NAMALWA (cell line): ENCODE measurements at places on chromosomes 2 and 18.

- DNase-seq: no peak
Observed at GRCh38 chr2:158484892-158485556, 28.3 kb downstream of the PKP4 start.

- DNase-seq: no peak
Observed at GRCh38 chr2:100755441-100755840, 64.5 kb upstream of the NPAS2 start.

- DNase-seq: no peak
Observed at GRCh38 chr18:37341473-37342086, 224.0 kb downstream of the CELF4 start.

DNA sequence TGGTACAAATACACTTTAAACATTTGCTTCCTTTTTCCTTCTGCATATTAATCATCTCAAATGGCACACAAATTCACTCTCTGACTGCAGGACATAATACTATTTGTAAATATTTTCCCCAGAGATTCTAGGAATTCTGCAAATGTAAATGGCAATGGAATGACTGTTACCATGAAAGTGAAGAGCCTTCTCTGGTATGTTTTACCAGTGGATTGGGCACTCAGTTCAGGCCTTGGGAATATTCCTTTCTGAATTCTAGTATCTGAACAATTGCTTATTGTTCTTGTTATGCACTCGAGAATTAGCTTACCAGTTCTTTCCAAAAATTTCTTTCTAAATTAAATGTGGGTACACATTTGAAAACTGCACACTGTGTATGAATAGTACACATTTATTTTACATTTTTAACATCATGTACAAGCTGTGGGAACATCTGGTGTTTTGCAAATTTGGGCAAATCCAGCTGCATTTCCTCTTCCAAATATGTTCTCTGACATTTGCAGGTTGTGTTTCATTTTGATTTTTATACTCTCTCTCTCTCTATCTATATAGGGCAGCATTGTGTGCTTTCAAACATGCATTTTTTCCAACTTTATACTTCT is 289.1 kb downstream of the NBAS start:
- no peak for DNase-seq

GRCh38 chr2:121034551-121034950 is 250.5 kb downstream of the TFCP2L1 start:
- no peak for DNase-seq

- no peak for DNase-seq
Observed at GRCh38 chr2:3263487-3263886, 114.1 kb downstream of the EIPR1 start.

DNA sequence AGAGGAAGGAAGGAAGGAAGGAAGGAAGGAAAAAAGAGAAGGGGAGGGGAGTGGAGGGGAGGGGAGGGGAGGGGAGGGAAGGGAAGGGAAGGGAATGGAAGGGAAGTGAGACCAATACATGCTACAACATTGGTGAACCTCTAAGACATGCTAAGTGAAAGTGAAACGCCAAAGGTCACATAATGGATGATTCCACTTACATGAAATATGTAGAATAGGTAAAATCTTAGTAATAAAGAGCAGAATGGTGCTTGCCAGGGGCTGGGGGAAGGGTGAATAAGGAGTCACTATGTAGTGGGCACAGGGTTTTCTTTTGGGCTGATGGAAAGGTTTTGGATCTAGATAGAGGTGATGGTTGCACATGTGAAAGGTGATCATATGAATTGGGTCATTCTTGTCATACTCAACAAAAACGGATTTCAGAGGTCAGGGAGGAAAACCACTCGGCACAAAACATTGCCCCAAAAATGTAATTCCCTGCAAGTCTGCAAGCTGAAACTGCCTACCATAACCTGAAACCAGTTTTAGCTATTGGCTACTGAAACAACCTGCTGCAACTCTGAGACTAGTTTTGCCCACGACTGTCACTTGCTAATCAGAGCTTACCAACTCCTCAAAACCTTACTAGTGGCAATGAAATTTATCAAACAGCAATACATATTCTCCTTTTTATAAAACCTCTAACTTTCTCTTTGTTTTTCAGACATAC is 59.2 kb downstream of the CCDC141 start:
- DNase-seq: no peak

- no peak for DNase-seq
Observed at GRCh38 chr2:231820786-231821303, 34.6 kb downstream of the COPS7B start.

DNA sequence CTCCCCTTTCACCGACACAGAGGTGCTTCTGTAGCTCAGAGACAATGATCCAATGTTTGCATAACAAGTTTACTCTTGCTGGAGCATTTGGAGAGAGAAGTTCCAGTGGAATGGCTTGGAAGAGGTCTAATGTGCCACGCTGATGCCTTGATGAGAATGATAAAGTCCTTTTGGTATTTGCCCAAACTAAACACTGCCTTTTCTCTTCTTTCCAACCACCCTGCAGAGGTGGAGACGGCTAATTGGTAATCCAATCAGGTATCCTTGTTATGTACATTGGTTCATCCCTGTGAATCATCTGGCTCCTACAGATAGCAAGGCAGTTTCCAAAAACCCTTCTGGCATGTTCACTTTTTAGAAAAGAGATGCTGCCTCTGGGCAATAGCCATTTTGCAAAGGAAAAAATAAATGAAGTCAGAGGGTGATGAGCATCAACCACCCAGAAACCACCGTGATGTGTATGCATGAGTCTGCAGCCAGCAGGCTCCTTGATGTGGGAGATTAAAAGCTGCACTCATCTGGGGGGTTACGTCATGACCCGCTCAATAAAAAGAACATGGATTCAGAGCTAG is 40.6 kb downstream of the KIAA2012 start:
- no peak for DNase-seq

GRCh38 chr2:165450156-165450555 is 19.3 kb upstream of the CSRNP3 start:
- DNase-seq: no peak

GRCh38 chr18:34128436-34128835 is 96.3 kb downstream of the NOL4 start:
- no peak for DNase-seq

DNA sequence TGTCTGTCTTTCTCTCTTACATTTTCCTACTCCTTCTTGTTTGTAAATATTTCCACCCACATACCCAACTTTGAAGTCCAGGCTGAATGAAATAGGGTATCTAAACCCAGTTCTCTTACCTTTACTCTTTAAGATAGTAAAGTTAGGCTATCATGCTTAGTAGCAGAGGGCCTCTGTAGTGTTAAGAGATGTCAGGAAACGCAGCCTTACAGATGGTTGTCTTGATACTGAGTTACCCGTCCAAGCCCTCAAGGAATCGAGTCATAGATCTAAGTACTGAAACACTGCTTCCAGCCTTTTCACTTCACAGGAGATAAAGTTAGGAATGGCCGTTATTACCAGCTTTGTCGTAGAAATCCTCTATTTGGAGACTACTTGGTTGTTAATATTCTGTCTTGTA is 24.3 kb downstream of the MRPS9 start:
- no peak for DNase-seq

- no peak for DNase-seq
Observed at GRCh38 chr2:234378440-234378839, 118.4 kb downstream of the ARL4C start.

DNA sequence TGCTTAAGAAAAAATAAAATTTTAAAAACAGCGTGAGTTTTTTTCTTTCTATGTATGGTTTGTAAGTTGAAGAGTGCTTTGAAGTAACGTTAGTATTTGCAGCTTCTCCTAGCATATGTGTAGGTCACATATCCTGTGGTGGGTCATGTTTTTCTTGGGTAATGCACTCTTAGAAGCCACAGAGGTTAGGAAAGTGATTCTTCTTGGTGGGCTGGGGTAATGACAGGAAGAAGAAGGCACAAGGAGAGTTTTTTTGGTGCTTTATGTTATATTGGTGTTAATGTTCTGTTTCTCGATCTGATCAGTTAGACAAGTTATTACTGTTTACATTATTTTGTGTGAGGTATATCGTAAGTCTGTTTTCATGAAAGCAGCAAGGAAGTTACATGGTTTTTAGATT is 109.0 kb downstream of the ICA1L start:
- DNase-seq: no peak

- DNase-seq: no peak
Observed at GRCh38 chr2:120959426-120959825, 223.8 kb downstream of the GLI2 start.

- DNase-seq: no peak
Observed at GRCh38 chr18:77069482-77069881, 63.1 kb downstream of the MBP start.

GRCh38 chr2:73870084-73870483 is 22.7 kb upstream of the ACTG2 start:
- no peak for DNase-seq

DNA sequence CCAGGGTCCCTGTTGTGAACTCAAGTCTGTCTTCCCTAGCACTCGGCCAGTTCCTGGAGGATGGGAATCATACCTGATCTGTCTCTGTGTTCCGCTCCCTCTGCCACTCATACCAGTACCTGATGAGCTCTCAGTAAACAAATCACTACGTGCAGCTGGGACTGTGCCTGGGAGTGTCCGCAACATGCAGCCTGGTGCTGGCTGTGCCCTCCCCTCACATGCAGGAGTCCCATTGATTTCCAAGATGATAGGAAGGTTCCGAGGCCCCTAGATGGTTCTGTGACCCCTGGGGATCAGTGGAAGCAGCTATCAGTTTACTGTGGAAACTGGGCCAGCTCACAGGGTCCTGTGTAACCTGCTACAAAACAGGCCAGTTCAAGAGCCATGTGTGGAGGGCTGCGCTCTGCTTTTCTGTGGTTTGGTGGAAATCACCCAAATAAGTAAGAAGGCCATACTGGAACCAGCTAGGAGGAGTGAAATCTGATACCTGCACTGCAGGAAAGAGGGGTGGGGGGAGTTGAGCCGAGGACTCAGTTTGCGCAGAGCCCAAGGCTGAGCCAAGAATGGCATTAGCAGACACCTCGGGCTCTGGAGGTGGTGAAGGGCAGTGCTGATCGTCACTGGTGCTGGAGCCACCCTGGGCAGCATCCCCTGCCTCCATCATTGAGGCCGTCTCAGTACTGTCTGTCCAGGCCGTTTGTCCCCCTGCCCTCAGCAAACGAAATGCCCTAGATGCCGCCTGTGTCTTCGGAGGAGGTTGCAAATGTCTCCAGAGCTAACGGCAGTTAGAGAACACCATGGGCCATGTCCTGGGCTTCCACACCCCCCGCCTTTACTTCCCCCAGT is 93.3 kb downstream of the KLHL29 start:
- no peak for DNase-seq

- no peak for DNase-seq
Observed at GRCh38 chr18:44741511-44741910, 60.8 kb downstream of the SETBP1 start.

DNA sequence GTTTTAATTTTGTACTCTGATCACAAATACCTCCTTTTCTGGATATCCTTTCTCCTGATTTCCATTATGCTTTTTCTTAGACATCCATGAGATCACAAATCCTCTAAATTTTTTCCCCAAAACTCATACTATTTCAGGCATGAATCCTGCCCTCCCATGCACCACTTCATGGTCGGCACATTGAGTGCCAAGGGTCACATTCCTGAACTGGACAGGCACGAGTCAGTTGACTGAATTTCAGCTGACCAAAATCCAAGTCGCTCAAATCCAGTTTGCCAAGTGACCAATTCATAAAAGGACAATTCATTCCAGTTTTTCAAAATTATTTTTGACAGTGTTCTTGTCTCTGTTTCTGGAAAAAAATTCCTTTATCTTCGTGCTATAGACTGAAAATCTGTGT is 22.1 kb downstream of the DYNAP start:
- no peak for DNase-seq

DNA sequence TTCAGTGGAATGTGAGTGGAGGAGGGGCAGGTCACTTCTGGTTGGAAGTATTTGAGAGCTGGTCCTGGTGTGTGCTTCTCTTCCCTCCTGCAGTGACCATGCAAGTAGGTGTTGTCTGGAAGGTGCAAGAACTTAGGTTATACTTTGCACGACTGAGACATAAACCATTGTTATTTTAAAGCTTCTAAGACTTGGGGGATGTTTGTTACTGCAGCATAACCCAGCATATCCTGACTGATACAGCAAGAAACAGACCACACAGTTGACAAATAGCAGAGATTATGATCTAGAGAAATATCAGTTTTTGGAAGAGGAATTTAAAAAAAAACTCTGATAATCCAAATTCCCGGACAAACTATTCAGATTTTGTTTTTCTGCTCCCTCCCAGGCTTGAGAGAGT is 130.8 kb downstream of the ACTR3 start:
- no peak for DNase-seq

DNA sequence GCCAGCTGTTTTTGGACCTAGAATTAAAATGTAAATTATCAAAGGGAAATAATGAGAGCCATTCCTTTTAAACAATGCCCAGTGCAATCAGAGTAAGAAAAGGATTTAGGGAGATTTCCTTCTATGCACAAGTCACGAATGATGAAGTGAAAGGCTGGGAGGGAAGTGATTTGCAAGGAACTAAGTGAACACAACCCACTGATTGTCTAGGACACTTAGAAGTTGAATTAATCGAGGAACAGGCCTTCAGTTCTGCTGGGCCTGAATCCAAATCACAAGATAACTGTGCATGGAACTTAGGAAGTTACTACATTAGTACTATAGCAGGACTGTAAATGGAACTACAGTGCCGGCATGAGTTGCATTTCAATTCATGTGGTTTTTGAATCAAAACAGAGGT is 17.7 kb downstream of the MAP2 start:
- no peak for DNase-seq

GRCh38 chr2:119756837-119757236 is 2.9 kb upstream of the PTPN4 start:
- DNase-seq: no peak

DNA sequence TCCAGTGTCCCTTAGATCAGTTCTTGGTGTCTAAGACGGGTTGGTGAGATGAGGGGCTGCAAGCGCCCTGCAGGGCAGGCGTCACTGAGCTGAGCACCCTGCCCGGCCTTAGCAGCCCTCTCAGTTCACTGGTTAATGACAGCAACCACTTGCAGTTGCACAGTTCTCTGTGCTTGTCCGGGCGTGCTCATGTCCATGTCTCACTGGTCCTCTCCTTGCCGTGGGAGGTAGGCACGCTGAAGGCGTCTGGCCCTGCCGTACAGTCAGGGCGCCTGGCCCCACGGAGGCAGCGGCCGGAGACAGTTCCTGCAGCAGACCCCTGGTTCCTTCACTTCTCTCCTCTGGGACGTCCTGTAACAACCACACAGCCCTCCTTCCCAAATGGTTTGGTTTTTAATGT is 75.3 kb downstream of the ARHGEF4 start:
- no peak for DNase-seq

- DNase-seq: no peak
Observed at GRCh38 chr2:113134717-113135116, 7.3 kb downstream of the IL1RN start.
